ENCODE measurements at places on chromosomes 11 and 22. TPM values are rescaled to one million over a fixed set of nuclear protein-coding genes. Genes with fewer than 3 reads are reported as not detected.

DNA sequence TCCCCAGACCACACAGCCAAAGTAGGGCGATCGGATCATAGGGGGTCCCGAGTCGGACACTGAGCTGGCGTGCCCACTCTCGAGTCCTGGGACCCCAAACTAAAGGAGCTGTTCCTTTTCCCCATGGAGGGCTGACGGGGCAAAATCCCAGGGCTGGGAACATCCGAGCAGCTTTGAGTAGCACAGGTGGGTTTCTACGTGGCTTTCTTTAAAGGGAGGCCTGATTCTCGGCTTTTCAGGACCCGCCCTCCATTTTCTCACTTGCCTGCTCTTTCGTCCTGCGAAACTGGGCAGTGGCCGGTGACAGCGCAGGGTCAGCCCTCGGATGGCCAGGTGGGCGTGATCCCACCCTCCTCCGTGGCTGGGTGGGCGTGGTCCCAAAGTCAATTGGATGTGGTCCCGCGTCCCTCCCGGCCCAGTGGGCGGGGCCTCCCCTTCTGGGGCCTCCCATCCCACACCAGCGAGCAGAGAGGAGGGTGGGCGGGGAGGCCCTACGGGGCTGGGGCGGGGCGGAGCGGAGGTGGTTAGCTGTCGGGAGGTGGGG, 17.5 kb upstream of the TXNRD2 start:
- no peak overlapping the region for H3K27ac ChIP-seq
- peaks cover 4% of the 10 kb centered on the region for H3K36me3 ChIP-seq
- no peak overlapping the region for H3K4me3 ChIP-seq
- peak; percentile 15 for DNase-seq

GRCh38 chr22:28417431-28417830, 262.2 kb downstream of the TTC28 start:
- H3K36me3 ChIP-seq: no peaks in the 10 kb centered on the region
- no peak overlapping the region for H3K27ac ChIP-seq
- H3K27me3 ChIP-seq: peaks cover 2% of the 10 kb centered on the region

DNA sequence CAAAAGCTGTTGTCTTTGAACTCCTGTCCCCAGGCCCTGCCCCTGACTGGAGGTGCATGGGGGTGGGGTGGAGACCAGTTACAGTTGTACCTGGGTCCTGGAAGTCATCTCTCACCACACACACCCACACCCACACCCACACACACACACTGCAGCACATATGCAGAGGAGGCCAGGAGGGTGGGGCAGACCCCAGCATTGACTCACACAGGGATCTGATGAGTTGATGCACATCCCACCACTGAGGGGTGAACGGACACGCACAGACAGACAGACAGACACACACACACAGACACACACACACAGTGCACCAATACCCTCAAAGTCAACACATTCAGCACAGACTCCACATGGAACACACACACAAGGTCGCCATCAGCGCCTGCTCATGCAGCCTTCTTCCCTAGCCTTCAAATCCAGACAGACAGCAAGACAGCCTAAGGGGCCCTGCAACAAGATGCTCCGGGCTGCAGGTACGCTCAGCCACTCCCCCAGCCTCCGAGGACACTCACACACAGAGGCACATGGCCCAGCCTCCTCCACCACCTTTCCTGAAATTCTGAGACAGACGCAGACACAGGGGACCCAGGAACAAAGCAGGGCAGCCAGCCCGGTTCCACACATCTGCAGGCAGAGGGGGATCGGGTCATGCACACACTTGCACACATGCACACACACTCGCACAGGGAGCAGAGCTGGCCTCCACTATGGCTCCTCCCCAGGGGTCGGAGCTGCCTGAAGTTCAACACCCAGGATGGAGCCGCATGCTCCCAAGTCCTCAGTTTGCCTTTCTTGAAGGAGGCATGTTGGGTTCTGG, 26.5 kb downstream of the SYT7 start:
- H3K36me3 ChIP-seq: no peaks in the 10 kb centered on the region
- H3K27ac ChIP-seq: no peak overlapping the region
- DNase-seq: peak; percentile 19

GRCh38 chr11:33692541-33692940, 8.1 kb downstream of the C11orf91 start:
- H3K36me3 ChIP-seq: no peaks in the 10 kb centered on the region
- peaks cover 24% of the 10 kb centered on the region for H3K4me1 ChIP-seq
- no peak overlapping the region for H3K27ac ChIP-seq
- H3K4me3 ChIP-seq: no peak overlapping the region

GRCh38 chr11:62902932-62903331, 18.2 kb downstream of the CHRM1 start:
- H3K27ac ChIP-seq: no peak overlapping the region
- H3K4me3 ChIP-seq: no peak overlapping the region
- DNase-seq: no peak
- no peaks in the 10 kb centered on the region for H3K36me3 ChIP-seq

DNA sequence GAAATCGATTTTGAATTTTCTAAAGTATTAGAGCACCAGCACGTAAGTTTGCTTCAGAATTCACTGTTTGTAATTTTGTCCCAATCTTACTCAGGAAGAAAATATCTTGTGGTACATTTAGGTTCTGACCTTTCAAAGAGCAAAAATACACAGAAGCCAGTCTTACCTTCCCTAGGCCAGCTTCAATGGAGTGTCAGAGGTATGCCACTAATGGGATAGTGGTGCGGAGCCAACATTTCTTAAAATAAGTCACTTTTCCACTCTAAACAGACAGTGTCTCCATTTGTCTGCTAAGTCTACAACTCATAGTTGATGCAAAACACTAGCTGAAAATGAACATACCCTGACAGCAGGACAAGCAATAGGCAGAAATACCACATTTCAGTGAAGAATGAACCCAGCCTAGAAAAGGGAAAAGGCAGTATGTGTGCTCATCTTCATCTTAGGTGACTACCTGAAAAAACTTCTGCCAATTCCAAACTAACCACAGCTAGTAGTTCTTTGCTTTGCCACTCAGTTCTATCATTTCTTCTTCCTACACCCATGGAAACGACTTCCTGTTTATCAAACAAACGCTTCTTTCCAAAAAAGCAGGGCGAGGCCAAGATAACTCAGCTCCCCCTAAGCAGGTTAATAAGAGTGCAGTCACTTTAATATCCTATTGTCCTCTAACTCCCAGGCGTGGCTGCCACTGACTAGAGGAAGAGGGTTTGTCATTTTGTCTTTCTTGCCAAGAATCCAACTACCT, 94.0 kb upstream of the APOA1 start:
- no peaks in the 10 kb centered on the region for H3K27me3 ChIP-seq
- DNase-seq: peak; percentile 49
- peak overlapping the region; percentile 67 for H3K4me3 ChIP-seq
- peaks cover 23% of the 10 kb centered on the region for H3K36me3 ChIP-seq

DNA sequence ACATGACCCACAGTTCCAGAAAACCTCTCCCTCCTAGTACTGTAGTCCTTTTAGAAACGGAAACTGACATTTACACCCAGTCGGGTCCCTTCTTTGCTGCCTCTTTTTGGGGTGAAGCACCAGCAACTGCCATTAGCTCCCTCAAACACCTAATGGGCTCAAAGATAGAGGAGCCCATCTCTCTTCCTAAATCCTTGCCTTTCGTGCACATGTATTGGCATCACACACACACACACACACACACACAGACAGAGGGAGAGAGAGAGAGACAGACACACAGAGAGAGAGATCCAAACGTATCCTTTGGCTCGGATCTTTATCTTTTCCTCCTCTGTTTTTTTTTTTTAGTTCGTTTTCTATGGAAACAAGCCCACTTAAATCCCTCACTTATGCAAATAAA, 716 bp downstream of the GRM5 start:
- H3K27me3 ChIP-seq: peaks cover 50% of the 10 kb centered on the region
- no peak overlapping the region for H3K27ac ChIP-seq
- H3K4me3 ChIP-seq: no peak overlapping the region
- H3K4me1 ChIP-seq: peaks cover 10% of the 10 kb centered on the region

DNA sequence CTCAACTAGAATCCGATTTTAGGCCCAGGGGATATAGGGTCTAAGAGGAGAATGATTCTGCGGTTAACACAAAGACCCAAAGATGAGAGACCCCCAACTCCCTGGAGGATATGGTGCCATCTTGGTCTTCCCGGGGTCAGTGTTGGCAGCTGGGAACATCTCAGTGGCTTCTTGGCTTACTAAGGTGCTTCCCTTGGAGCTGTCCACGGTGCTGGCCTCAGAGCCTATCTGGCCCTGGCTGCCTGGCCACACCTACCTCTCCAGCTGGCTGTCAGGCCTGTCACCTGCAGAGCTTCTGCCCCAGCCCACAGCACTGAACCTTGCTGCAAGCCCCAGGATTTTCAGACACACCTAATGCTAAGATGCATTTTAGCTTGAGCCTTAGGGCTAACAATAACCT, 70.7 kb upstream of the THY1 start:
- H3K36me3 ChIP-seq: no peaks in the 10 kb centered on the region
- no peak overlapping the region for H3K4me3 ChIP-seq
- DNase-seq: peak; percentile 45
- no peak overlapping the region for H3K27ac ChIP-seq
- H3K4me1 ChIP-seq: no peaks in the 10 kb centered on the region
- no peaks in the 10 kb centered on the region for H3K27me3 ChIP-seq

DNA sequence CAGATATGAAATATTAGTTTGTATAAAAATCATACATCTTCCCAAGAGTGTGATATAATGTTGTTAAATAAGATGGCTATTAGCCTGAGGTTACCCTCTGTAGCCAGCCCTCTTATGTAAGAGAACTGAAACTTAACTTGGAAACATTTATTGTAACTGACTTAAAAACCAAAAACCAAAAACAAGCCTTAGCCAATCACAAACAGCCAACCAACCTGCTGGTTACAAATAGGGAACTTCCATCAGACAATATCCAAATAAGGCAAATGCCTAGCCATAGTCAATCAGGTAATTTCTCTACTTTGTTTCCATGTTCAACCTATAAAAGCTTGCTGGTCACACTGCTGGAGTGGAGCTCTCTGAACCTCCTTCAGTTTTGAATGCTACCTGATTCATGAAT, 14.1 kb downstream of the KBTBD3 start:
- no peaks in the 10 kb centered on the region for H3K27me3 ChIP-seq
- DNase-seq: no peak
- peaks cover 13% of the 10 kb centered on the region for H3K4me1 ChIP-seq
- no peak overlapping the region for H3K4me3 ChIP-seq
- H3K36me3 ChIP-seq: peaks cover 7% of the 10 kb centered on the region
- H3K27ac ChIP-seq: no peak overlapping the region

GRCh38 chr11:33617672-33618350, 82.8 kb downstream of the C11orf91 start:
- H3K27me3 ChIP-seq: peaks cover 9% of the 10 kb centered on the region
- no peak for DNase-seq
- H3K4me3 ChIP-seq: no peak overlapping the region
- H3K4me1 ChIP-seq: no peaks in the 10 kb centered on the region

DNA sequence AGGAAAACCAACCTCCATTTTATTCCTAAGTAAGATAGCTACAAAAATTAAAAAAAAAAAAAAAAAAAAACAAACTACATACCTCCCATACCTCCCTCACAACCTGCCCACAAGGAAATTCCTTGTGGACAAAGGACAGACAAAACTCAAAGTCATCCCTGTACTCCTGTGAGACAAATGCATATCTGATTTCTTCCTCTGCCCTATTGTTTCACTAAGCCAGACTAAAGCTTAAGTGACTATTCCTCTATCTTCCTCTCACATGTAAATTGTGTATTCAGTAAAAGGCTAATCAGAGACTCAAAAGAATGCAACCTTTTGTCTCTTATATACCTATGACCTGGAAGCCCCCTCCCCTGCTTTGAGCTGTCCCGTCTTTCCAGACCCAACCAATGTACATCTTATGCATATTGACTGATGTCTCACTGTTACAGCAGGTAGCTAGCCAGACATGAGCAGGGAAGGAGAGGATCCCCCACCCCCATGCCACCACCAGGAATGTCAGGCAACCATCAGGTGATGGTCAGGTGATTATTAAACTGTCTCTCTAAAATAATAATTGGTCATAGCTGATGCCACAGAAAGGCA, 289.4 kb downstream of the SBF2 start:
- H3K4me3 ChIP-seq: no peak overlapping the region
- DNase-seq: no peak
- H3K36me3 ChIP-seq: no peaks in the 10 kb centered on the region

- no peaks in the 10 kb centered on the region for H3K27me3 ChIP-seq
- no peak overlapping the region for H3K27ac ChIP-seq
- DNase-seq: no peak
- no peaks in the 10 kb centered on the region for H3K4me1 ChIP-seq
- H3K4me3 ChIP-seq: no peak overlapping the region
- H3K36me3 ChIP-seq: no peaks in the 10 kb centered on the region
These were observed 230.7 kb downstream of the FAT3 start for GRCh38 chr11:92455210-92455790.

DNA sequence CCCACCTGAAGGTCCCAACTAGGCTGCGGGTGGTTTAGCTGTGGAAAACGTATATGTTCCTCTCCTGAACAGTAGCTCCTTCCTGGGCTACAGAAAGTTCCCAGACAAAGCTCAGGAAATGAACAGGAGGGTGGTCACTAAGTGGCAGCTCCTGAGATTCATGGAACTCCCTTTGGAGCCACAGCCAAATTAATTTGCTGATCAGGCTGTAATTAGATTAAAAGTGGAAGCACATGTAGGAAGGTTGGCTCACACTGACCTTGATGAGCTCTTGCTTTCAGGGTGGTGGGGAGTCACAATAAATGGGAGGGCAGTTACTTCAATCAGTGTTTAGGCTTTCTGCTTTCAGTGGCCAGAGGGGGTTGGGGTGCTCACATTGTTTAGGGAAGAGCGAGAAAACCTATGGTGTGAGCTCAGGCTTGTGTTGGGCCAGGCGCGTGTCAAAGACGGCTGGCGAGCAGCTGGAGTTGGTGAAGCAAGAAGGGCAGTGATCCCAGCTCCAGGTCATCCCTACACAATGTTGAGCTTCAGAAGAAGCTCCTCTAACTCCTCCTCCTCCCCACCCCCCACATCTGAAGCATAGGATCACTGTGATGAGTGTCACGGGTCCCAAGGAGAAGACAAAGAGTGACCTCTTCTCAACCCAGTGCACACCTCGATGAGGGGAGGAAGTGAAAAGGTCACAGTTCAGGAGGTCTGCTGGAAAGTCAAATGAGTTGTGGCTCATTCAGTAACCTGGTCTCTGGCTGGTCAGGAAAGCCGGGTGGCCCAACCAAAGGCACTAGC, 42.5 kb downstream of the CLPB start:
- no peak overlapping the region for H3K4me3 ChIP-seq
- no peak overlapping the region for H3K27ac ChIP-seq
- peaks cover 12% of the 10 kb centered on the region for H3K4me1 ChIP-seq

DNA sequence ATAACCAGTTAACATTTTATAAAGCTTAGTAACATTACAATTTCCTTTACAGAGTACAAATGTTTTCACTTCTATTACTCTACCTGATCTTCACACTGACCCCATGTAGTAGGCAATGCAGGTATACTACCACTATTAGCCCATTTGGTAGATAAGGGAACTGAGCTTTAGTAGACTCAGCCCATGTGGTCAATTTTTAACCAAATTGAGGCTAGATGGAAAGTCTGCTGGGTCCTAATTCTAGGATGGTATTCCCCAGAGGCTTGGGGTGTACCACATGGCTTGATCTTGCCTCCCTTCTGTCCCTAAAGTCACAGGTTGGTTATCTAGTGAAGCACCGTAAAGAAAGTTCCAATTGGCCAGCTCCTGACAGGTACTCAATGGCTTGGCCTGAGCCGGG, 48.2 kb downstream of the NRXN2 start:
- no peaks in the 10 kb centered on the region for H3K36me3 ChIP-seq
- no peak overlapping the region for H3K4me3 ChIP-seq
- peaks cover 32% of the 10 kb centered on the region for H3K27me3 ChIP-seq

The SLC7A4 gene
- not detected for total RNA-seq

The LAYN gene
- 5.6 TPM for total RNA-seq

The OR2AG1 gene
- total RNA-seq: not detected

The CSNK2A3 gene
- 2.1 TPM for total RNA-seq

The CEND1 gene
- 1.1 TPM for total RNA-seq

The OR8A1 gene
- total RNA-seq: not detected

The ZP1 gene
- total RNA-seq: not detected

The LMNTD2 gene
- 2.7 TPM for total RNA-seq

All from activated CD4-positive, alpha-beta T cell treated with anti-CD3 and anti-CD28 coated beads for 36 hours (primary cell).